ENCODE measurements at places on chromosomes 5 and 9. TPM values are rescaled to one million over a fixed set of nuclear protein-coding genes. Genes with fewer than 3 reads are reported as not detected.
A peak's percentile ranks its signal among the peaks of the same experiment; 100 is the strongest.

OR1Q1 gene
- not detected for total RNA-seq

DNA sequence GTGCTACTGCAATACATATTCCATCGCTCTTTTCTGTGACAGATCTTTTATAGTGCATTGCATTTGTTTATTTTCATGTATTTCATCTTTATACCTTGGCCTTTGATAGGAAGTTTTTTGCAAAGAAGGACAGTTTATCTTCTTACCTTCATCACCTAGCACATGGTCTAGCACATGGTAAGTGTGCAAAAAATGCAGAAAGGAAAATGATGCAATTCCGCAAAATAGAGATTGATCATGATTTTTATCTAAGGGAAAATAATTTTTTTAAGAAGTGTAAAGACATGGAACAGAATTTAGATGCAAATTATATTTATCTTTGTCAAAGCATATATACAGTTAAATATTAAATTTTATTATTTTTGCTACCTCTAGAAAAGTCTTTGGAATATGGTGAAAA is 19.2 kb upstream of the NIM1K start:
- no peak for DNase-seq

DNA sequence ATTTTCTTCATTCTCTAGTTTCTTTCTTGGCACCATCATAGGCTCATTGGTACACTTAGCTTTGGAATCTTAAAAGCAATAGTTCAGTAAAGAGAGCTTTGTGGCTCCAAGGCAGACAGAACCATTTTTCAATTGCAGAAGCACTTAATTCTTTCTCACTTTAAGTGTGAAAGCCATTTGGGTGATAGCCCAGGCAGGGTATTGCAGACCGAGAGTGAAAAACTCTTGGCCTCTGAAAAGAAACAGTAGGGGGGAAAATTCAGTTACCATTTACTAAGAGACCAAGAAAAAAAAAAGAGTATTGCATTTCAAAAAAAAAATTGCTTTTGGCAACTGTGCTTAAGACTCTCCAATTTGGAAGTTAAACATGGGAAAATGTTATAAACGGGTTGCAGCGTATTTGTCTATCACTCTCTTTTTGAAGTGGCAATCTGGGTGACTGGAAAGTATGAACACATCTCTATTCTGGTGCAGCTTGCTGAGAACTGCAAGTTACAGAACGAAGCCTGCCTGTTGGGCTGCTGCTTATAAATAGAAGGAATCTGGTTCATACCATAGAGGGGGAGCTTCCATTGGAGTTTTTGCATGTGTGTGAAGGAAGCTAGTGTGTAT is 170.5 kb downstream of the TLE4 start:
- no peak for DNase-seq

DNA sequence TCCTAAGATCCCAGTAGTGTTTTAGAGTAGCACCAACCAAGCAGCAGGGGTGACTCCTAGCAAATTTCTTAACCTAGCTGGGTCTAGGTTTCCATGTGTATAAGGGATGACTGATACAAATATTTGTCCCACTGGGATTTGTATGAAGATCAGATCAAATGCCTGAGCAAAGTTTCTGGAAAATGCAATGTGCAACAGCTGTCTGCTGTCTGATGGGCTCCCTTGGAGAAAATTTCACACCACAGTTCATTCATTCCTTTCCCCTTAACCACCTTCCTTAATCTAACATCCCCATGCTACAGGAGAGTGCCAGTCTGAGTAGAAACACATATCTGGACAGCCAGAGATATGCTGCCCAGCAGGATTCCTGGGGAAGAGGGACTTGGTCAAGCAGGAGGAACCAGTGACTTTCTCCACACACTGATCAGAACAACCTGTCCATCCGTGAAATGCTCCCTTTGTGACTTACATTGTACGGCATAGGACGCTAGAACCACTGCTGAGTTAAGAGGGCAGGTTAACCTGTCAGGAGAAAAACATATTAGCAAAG is 53.3 kb downstream of the PTPN3 start:
- no peak for DNase-seq

- no peak for DNase-seq
Measured at GRCh38 chr5:174533751-174534241, 190.6 kb upstream of the MSX2 start.

DNA sequence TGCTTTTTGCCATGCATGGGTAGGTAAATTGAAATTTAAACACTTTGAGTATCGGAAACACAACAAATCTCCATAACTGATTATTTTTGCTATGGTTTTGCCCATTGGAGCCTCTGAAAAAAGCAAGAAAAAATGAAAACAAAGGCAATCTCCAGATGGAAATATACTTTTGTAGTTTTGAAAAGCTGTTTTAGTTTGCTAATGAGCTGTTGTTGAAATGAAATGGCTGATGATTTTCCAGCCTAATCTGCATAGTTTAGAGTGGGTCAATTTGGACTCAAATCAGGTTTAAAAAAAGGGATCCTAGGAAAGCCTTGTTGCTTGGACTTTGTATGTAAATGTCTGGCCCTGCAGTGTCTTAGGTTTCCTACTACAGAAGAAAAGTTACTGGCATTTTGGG is 285.8 kb downstream of the CAAP1 start:
- no peak for DNase-seq

NEUROG1 gene
- not detected for total RNA-seq

IL9 gene
- total RNA-seq = not detected

DNA sequence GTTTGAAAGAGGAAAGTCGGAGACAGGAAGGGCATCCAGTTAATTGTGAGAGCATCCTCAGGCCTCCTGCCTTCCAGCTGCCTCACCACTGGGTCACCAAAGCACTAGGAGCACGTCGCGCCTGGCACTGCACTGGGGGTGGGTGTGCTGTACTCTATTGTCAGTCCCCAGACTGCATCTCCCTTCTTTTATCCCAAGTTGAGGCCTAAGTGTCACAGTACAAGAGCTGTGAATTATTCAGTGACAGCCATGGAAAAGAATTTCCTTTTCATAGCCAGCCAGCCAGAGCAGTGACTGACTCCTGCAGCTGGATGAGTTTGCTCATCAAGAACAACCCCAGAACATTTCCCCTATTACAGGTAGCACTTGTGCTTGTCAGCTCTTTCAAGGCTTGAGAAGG is 16.3 kb downstream of the CLTA start:
- no peak for DNase-seq

DNA sequence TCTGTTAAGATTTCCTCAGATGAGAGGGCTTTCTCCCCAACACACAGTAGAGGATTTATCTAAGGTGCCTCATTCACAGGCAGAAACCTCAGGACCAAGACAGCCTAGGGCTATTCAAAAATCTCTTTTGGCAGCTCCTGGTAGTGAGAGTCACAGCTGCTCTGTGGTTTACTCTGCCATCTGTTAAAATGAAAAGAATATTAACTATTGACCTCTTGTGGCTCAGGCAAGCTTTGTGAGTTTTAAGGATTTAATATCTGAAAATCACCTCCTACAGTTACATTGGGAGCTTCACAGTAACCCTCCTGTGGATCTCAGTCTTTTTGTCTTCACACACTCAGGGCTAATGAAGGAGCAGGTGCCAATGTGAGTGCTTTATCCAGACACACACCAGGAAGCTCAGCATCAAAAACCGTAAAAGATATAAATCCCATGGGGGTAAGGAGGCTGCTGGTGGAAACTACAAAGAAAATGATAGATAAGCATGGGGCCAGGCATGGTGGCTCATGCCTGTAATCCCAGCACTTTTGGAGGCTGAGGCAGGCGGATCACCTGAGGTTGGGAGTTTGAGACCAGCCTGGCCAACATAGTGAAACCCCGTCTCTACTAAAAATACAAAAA is 29.7 kb downstream of the PPP1R2B start:
- no peak for DNase-seq

DNA sequence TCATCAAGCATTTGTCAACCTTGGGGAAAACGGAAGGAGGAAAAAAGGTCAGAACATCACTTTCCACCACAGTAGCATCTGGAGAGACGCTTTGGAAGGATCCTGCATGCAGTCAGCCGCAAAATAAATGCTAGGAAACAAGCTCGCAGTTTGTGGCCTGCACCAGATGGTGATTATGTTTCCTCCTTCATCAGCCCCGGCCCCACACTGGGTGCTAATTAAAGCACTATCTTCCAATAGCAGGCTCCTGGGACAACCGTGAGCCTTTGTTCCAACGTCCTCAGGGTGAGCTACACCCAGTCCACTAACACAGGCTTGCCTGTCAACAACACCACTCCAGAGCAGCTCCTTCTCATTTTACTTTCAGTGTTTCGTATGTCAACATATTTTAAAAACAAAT is 64.0 kb downstream of the RNF130 start:
- no peak for DNase-seq

- DNase-seq = no peak
Measured at GRCh38 chr9:89189215-89189614, 10.6 kb upstream of the SHC3 start.

SLC22A4 gene
- total RNA-seq = 1.1 TPM

FIBCD1 gene
- not detected for total RNA-seq

DNA sequence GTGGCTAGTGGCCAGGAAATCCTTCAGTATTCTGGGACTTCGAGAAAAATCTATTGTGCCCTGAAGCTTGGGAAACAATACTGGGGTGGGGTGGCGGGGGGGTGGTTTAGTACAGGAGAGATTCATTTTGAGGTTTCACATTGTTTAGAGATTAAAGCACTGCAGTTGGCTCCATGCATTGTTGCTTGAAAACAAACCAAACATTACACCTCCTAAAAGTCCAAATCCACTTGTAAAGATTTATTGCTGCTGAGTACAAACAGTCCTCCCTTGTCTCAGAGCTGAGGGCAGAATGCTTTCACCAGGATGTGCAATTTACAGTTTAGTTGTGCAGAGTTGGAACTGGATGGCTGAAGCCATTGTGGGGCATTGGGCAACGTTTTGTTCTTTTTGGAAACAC is 49.4 kb downstream of the GGTA1 start:
- no peak for DNase-seq

SLC34A1 gene
- total RNA-seq = not detected

GRCh38 chr9:114124666-114125475 is 25.8 kb upstream of the KIF12 start:
- no peak for DNase-seq

EPB41L4A gene
- not detected for total RNA-seq

DNA sequence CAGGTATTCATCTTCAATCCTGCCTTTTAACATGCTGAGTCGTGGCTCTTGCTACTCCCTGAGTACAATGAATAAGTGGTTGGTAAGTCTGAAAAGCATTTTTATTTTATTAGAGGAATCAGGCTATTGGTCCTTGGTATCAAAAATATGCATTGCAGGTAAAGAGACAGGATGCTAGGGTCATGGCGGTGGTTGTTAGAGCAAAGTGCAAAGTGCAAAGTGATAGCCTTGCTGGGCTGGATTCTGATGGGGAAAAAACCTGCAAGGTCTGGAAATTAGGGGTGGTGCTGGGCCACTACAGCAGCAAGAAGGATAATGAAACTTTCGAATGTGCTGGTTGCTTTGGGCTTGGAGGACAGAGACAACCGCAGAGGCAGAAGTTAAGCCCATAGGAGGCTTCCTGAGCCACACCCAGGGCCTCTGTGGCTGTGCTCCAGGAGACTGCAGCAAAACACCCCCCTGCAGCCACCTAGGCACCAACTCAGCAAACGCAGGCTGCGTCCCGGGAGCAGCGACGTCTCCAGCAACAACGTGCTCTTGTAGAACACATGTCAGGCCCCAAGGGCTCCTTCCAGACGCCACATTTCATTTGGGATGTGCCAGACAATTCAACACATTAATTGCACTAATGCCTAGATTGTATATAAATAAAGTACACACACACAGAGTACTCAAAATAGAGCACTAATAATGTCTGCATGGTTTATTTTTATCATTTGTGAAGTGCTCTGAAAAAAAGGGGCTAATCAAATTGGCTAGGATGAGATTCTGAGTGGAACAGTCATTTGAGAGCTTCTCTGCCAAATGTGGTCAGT is 149.8 kb upstream of the RAPGEF1 start:
- DNase-seq = no peak

- DNase-seq = no peak
Measured at GRCh38 chr5:177132136-177133095, 1.2 kb upstream of the NSD1 start.

GRCh38 chr9:120398286-120398685 is 181.7 kb downstream of the CDK5RAP2 start:
- DNase-seq = no peak

- DNase-seq = no peak
Measured at GRCh38 chr5:80097451-80097850, 62.3 kb downstream of the THBS4 start.

- no peak for DNase-seq
Measured at GRCh38 chr9:110188101-110188500, 19.9 kb downstream of the C9orf152 start.

- DNase-seq = peak; percentile 72
Measured at GRCh38 chr5:157186309-157187045, 5.8 kb downstream of the ITK start.

ZNF879 gene
- total RNA-seq = 3.8 TPM

DNA sequence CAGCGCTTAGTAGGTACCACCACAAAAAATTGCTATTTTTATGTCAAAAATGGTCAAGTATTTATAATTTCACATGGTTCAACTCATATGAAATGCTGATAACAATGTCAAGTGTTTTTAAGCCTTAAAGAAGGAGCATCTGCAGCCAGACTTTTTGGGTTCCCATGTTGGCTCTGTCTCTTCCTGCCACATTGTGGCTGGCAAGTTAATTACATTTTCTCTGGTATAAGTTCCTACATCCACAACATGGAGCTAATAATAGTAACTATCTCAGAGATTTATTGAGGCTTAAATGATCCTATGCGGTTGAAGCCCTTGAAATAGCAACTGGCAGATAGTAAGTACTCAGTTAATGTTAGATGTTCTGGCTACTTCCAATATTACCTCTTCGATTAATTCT is 5.4 kb downstream of the ATP10B start:
- DNase-seq = no peak

GRCh38 chr5:55633574-55634208 is 78.4 kb downstream of the SLC38A9 start:
- DNase-seq = no peak

CCDC192 gene
- total RNA-seq = not detected

BAAT gene
- 0.07 TPM for total RNA-seq

F12 gene
- 2.7 TPM for total RNA-seq

GRCh38 chr5:97418462-97418861 is 235.4 kb upstream of the RIOK2 start:
- DNase-seq = no peak
